CD8-positive, alpha-beta memory T cell (primary cell): ENCODE measurements at places on chromosomes 7 and 10.
A peak's percentile ranks its signal among the peaks of the same experiment; 100 is the strongest.

DNA sequence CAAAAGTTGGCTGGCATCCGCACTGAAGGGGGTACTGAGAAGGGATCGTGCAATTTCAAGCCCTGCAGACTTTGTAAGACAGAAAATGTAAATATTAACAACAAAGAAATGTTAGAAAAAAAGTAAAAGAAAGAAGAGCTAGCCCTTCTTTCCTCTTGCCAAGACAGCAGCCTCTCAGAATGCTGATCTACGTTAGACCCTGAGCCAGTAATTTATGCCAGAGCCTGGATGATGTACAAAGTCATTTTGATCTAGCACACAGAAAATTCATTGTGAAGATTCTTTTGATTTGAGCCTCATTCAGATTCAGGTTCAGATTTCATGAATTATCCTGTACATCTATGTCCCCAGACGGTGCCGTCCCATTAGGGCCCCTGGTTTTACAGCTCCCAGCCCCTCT, 105.2 kb downstream of the PRKCQ start:
- DNase-seq: no peak
- peaks cover 32% of the 10 kb centered on the region for H3K4me1 ChIP-seq
- H3K36me3 ChIP-seq: peaks cover 28% of the 10 kb centered on the region
- no peak overlapping the region for H3K4me3 ChIP-seq
- H3K27ac ChIP-seq: peak overlapping the region; percentile 76

DNA sequence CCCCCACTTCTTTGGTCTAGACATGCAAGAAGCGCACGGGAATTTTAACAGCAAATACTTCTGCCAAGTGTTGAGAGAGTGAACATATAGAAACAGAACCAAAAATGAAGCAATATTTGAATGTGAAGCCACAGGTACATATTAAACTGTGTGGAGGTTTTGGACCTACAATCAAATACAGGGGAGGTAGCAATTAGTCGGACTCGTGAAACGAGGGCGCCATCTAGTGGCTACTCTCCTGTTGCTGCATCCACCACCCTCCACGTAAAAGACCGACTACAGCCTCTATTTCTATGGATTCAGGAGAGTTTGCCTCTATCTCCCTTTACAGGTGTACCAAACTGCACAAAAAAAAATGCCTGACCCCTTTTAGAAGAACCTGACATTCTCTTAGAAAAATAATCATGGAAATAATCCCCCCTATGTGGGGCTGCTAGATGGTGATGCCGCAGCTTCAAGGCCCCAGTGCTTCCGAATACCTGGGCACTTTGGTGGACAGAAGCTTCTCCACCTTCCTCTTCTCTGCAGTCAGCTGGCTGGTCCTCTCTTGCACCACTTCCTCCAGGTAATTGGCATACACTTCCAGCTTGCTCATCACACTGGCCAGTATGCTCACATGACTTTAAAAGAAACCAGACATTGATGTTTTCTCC, 31.7 kb downstream of the TECTB start:
- H3K36me3 ChIP-seq: no peaks in the 10 kb centered on the region
- no peak overlapping the region for H3K4me3 ChIP-seq
- peak; percentile 68 for DNase-seq
- no peaks in the 10 kb centered on the region for H3K27me3 ChIP-seq
- no peak overlapping the region for H3K27ac ChIP-seq

DNA sequence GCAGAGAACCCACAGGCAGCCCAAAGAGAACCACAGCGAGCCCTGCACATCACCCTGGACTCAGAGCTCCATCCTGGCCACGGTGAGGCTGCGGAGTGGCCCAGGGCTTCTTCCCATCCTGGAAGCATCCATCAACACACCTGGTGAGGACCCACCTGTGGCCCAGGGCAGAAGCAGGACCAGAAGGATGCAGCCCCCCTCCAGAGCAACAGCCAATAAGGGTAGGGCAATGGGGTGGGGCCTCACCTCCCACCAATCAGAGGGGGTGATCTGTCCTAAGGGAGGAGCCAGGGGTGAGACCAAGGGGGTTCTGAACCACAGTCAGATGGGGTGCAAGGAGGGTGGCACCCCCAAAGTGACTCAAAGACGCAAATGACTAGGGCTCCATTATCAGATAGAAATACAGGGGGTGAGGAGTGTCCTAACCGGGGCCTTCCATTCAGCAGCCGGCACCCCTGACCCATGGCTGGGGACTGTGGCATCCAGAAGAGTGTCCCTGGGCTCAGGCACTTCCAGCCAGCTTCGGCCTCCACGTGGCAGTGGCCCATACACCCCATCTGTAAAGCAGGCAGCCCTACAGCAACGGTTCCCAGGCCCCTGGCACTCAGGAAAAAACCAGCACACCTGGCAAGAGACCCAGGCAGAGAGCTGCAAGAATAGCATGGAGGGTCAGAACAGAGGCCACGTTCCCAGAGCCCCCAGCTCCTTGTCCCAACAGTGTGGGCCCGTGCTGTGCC, 36.9 kb downstream of the STK32C start:
- no peaks in the 10 kb centered on the region for H3K27me3 ChIP-seq
- H3K36me3 ChIP-seq: no peaks in the 10 kb centered on the region
- no peaks in the 10 kb centered on the region for H3K4me1 ChIP-seq
- no peak overlapping the region for H3K27ac ChIP-seq
- H3K4me3 ChIP-seq: no peak overlapping the region

- H3K27ac ChIP-seq: no peak overlapping the region
- no peaks in the 10 kb centered on the region for H3K36me3 ChIP-seq
- H3K4me1 ChIP-seq: no peaks in the 10 kb centered on the region
- no peak for DNase-seq
These were observed 100.3 kb downstream of the MACC1 start for GRCh38 chr7:20116869-20117268.

- DNase-seq: no peak
- no peak overlapping the region for H3K4me3 ChIP-seq
- H3K27ac ChIP-seq: no peak overlapping the region
These were observed 90.5 kb upstream of the MACROH2A2 start for GRCh38 chr10:69961881-69962745.

DNA sequence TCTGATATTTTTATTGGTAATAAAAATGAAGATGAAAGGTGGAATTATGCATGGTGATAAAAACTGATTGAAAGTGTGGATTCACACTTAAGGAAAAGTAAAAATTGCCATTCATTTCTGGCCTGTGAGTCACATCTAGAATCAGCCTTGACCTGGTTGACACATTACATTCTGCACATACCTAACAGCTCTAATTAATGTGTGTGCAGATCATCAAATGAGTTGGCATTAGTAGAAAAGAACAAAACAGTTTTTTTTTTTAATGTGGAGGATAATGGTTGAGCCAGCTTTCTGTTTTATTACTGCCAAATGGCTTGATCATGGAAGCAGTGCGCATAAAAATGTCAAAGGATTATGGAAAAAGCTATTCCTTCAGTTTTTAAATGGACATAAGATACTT, 142.6 kb upstream of the TMEM196 start:
- no peak overlapping the region for H3K27ac ChIP-seq
- H3K27me3 ChIP-seq: no peaks in the 10 kb centered on the region
- H3K4me1 ChIP-seq: no peaks in the 10 kb centered on the region
- H3K36me3 ChIP-seq: no peaks in the 10 kb centered on the region
- DNase-seq: no peak

GRCh38 chr10:124745673-124746072, 1.5 kb upstream of the FAM53B start:
- no peaks in the 10 kb centered on the region for H3K36me3 ChIP-seq
- DNase-seq: no peak
- no peak overlapping the region for H3K4me3 ChIP-seq
- peaks cover 29% of the 10 kb centered on the region for H3K4me1 ChIP-seq

DNA sequence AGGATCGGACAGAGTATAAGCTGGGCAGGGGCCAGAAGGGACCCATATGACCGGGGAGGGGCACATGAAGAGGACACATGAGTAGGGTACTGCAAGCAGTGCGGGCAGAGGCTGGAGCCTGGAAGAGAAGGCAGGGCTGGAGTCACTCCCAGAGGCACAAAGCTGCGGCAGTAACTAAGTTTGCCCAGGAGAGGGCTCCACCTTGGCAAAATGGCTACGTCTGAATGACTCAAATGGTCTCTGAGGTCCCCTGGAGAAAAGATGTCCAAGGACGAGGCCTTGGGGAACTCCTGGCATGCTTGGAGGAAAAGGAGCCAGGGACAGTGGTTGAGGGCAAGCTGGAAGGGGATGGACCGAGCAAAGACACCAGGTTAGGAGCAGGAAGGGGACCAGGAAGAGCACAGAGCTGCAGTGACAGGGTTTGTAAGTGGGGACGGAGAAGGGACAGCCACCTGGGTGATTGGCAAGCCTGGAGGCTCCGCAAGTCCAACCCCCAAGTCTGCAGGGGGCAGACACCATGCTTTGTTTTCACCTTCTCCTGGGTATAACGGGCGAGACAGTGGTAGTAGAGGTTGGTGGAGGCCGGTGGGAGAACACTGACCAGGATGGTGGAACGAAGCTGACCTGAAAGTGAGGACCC, 43.1 kb upstream of the LBX1 start:
- H3K4me3 ChIP-seq: no peak overlapping the region
- no peaks in the 10 kb centered on the region for H3K27me3 ChIP-seq
- H3K36me3 ChIP-seq: no peaks in the 10 kb centered on the region
- no peaks in the 10 kb centered on the region for H3K4me1 ChIP-seq
- H3K27ac ChIP-seq: no peak overlapping the region

- no peak overlapping the region for H3K4me3 ChIP-seq
- H3K36me3 ChIP-seq: no peaks in the 10 kb centered on the region
- H3K27me3 ChIP-seq: no peaks in the 10 kb centered on the region
These were observed 49.7 kb downstream of the CACNA2D1 start for GRCh38 chr7:82393840-82394220.

- H3K4me3 ChIP-seq: no peak overlapping the region
- H3K27me3 ChIP-seq: no peaks in the 10 kb centered on the region
- no peak for DNase-seq
- H3K27ac ChIP-seq: no peak overlapping the region
- H3K36me3 ChIP-seq: no peaks in the 10 kb centered on the region
These were observed 45.2 kb downstream of the MICALL2 start for GRCh38 chr7:1413936-1414639.

DNA sequence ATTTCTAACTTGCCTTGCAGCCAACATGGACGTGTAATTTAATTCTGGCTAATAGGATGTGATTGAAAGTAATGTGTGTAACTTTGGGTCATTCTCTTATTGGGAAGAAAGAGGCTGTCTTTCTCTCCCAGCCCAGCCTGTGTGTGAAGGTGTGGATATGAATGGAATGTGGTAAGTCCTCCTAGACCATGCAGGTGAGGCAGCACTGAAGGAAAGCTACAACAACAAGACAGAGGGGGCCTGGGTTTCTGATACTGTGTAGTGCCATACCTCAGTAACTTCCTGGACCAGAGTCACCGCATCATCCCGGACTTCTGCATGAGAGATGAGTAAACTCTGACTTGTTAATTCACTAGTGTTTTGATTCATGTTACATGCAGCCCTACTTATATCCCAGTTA, 237.0 kb downstream of the EXOC4 start:
- no peaks in the 10 kb centered on the region for H3K36me3 ChIP-seq
- no peak for DNase-seq
- no peaks in the 10 kb centered on the region for H3K4me1 ChIP-seq
- no peak overlapping the region for H3K4me3 ChIP-seq

- no peaks in the 10 kb centered on the region for H3K27me3 ChIP-seq
- H3K36me3 ChIP-seq: no peaks in the 10 kb centered on the region
- peaks cover 32% of the 10 kb centered on the region for H3K4me1 ChIP-seq
- peak overlapping the region; percentile 77 for H3K4me3 ChIP-seq
- peak overlapping the region; percentile 85 for H3K27ac ChIP-seq
- DNase-seq: no peak
These were observed 1.5 kb downstream of the IPMK start for GRCh38 chr10:58266003-58266825.

- H3K27ac ChIP-seq: no peak overlapping the region
- DNase-seq: no peak
- no peaks in the 10 kb centered on the region for H3K27me3 ChIP-seq
- H3K4me3 ChIP-seq: no peak overlapping the region
These were observed 355.3 kb downstream of the ARL4A start for GRCh38 chr7:13042605-13043236.

DNA sequence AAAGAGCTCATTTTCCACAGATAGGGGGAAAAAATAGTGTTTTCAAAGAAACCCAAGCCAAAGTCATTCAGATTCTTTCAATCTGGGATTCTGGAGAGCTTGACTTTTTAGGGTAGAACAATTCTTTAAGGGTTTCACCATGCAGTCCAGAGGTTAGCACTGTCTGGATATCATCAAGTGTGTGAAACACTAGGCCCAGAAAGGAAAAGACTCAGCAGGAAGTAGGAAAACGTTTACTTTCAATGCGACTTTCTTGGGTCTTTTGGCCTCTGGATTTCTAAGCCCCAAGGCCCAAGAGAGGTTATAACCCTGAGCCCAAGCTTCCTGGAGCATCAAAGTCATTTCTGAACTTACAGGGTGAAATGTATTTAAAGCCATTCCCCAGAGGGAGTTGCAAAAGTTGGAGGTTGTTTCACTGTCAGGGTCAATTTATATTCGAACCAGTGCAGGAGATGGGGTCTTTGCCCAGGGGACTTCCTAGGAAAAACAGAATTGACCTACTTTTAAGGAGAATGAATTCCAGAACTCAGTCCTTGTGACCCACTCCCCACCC, 158.0 kb downstream of the C7orf25 start:
- no peaks in the 10 kb centered on the region for H3K36me3 ChIP-seq
- DNase-seq: no peak
- H3K4me1 ChIP-seq: no peaks in the 10 kb centered on the region
- H3K27me3 ChIP-seq: no peaks in the 10 kb centered on the region

DNA sequence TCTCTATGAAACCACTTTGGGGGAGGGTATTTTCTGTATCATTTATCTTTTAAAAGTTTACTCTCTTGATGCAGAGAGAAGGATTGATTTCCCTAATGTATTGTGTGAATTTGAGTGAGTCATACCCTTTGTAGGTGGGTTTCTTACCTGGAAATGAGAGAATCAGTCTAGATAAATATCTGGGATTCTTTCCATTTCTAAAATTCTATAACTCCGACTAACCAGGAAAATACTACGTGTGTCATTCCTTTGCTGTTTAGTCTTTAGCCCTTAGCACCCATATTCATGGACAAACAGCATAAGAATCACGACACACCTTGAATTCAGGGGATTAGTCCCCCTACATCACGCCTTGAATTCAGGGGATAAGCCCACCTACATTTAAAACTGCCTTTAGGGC, 139.1 kb downstream of the GATA3 start:
- H3K4me1 ChIP-seq: no peaks in the 10 kb centered on the region
- H3K4me3 ChIP-seq: no peak overlapping the region
- no peaks in the 10 kb centered on the region for H3K36me3 ChIP-seq
- DNase-seq: no peak
- no peaks in the 10 kb centered on the region for H3K27me3 ChIP-seq

DNA sequence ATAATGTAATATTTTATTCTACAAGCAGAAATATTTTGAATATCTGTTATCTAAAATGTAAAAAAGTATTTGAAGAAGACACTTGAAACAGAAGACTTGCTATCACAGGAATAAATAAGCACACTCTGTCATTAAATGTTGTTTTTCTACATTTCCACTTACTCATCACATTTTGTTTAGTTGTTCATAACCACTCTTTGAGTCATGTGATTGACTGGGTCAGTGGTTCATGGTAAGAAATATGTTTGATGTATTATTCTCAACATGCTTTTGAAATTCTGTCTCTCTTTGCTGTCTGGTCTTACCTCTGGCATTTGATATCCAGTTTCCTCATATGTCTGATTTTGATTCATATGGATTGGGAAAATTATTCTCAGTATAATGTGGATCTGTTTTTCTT, 171.8 kb downstream of the SUGCT start:
- H3K27ac ChIP-seq: no peak overlapping the region
- H3K4me1 ChIP-seq: no peaks in the 10 kb centered on the region
- H3K4me3 ChIP-seq: no peak overlapping the region
- H3K36me3 ChIP-seq: no peaks in the 10 kb centered on the region
- no peak for DNase-seq

GRCh38 chr7:46468753-46469356, 547.8 kb upstream of the IGFBP3 start:
- H3K4me1 ChIP-seq: no peaks in the 10 kb centered on the region
- no peaks in the 10 kb centered on the region for H3K27me3 ChIP-seq
- no peak overlapping the region for H3K4me3 ChIP-seq
- H3K27ac ChIP-seq: no peak overlapping the region
- H3K36me3 ChIP-seq: no peaks in the 10 kb centered on the region
